ENCODE measurements at places on chromosomes 16 and 17.

- no peak for DNase-seq
Observed at GRCh38 chr16:13244770-13245169, 343.4 kb downstream of the SHISA9 start.

DNA sequence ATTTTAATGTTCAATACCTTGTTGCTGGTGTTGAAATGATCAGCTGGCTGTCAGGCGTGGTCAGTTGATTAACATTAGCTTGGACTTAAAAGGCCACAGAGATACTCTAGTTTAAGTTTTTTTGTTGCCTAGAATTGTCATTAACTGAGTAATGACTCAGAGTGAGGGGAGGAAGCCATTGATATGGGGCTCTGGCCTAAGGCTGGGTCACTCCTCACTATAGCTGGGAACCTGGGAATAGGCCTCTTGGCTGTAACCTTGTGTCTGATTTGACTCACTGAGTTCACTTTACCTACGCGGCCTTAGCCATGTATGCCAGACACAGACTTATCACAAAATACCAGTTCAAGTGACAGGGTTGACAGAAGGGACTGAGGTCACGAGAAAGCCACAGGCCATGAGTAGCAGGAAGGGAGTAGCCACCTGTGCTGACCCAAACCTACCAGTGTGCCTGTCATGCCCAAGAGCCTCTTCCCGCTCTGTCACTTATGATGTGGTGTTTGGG, 37.9 kb upstream of the ADCY7 start:
- no peak for DNase-seq

- no peak for DNase-seq
Observed at GRCh38 chr17:34117332-34117731, 137.8 kb upstream of the CCL2 start.

GRCh38 chr17:50359005-50359699, 13.2 kb downstream of the XYLT2 start:
- no peak for DNase-seq
